ENCODE measurements at places on chromosomes 6 and 20. TPM values are rescaled to one million over a fixed set of nuclear protein-coding genes. Genes with fewer than 3 reads are reported as not detected.

The BACH2 gene
- 1.5 TPM for total RNA-seq

The OOEP gene
- total RNA-seq, result 0.45 TPM

The RIPPLY2 gene
- total RNA-seq, result not detected

The UST gene
- total RNA-seq, result 3.4 TPM

DNA sequence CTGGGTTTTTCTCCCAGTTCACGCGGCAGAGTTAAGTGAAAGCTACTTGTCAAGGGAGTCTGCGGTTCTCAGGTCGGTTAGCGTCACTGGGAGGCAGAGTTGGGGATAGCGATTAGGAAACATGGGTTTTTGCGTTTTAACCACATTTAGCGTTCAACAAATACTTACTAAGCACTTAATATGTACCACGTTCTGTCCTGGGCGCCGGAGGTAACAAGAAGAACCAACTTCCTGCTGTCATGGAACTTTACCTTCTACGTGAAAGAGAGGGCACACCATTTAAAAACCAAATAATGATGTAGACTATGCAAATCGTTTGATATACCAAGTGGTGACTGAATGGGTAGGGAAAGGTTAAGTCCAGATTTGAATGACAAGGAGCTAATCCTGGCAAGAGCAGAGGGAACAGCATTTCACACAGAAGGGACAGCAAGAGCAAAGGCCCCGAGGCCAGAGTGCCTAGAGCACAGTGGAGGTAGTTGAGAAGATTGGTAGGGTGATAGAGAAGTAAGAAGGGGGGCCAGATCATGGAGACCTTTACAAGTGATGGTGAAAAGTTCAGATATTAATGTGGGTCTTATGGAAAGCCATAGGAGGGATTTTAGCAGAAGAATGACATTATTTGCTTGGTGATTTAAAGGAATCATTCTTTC lies 744 bp downstream of the RIOK1 start:
- DNase-seq, result no peak

GRCh38 chr6:100346828-100347227 lies 117.9 kb downstream of the SIM1 start:
- no peak for DNase-seq

- DNase-seq, result no peak
Measured at GRCh38 chr6:3584606-3585005, 127.8 kb upstream of the SLC22A23 start.

DNA sequence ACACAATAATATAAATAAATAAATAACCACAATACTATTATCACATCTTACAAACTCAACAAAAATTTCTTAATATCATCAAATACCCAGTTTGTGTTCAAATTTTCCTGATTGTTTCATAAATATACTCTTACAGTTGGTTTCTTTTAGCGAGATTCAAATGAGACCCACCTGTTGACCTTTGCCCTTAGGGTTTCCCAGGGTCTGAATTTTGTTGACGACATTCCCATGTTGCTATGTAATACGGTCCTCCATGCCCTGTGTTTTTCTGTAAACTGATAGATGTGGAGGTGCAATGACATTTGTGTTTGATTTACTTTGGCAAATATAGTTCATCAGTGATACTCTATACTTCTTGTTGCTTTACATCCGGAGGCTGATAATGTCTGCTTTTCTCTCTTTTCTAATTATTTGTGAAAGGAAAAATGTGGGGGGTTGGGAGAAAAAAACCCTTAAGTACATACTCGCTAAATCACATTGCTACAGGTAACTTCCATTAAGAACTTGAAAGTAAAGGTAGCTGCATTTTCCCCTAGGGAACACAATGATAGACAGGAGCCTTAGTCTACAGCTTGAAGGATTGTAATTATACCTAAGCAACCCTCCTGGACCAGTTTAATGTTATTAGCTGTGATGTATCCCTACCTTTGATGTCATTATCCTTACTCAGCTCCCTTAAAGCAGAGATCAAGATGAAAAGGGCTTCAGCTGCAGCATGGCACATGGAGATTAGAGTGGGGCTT lies 6.6 kb downstream of the MOG start:
- no peak for DNase-seq

GRCh38 chr6:166751051-166751595 lies 124.1 kb upstream of the RPS6KA2 start:
- no peak for DNase-seq

DNA sequence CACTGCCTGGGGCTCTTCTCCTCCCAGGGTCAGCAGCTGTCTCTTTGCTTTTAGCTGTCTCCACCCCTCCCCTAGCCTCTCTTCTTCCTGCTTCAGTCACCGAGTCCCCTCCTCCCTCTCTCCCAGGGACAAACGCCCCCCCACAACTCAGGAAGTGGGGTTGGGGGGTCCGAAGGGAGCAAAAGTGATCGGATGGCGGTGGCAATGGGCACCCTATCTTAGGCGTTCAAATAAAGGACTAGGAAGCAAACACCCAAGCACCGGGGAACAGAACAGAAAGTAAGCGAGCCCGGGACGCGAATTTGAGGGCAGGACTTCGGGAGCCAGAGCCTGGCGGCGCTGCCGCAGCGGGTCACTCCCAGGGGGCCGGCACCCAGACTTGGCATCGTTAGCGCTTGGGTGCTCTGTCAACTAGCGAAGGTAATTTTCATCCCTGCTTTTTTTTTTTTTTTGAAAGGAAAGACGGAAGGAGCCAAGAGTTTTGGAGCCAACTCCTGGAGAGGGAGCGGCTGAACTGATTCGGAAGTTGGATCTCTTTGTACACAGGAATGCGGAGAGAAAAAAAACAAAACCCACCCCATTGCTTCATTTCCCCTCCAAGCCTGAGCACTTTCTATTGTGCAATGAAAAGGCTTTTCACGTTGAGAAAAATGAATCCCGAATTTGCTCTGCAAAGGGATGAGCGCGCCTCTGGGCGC lies 815 bp upstream of the ITPR3 start:
- DNase-seq, result peak; percentile 60

DNA sequence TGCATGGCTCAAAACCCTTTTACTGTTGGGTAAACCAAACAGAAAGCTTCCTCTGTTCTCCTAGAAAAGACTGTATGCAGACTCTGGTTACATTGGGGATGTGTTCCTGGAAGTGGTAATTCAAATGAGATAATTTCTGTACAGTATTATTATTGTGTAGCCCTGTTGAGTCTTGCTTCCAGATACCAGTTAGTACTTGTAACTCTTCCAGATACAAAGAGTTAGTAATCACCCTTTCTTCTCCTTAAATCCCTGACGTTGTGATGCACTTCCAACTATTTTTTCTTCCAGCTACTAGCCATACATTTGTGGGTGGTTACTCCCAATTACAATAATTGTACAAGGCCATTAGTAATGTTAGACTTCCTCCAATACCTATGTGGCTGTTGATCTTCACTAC lies 42.3 kb upstream of the GRIK2 start:
- no peak for DNase-seq

DNA sequence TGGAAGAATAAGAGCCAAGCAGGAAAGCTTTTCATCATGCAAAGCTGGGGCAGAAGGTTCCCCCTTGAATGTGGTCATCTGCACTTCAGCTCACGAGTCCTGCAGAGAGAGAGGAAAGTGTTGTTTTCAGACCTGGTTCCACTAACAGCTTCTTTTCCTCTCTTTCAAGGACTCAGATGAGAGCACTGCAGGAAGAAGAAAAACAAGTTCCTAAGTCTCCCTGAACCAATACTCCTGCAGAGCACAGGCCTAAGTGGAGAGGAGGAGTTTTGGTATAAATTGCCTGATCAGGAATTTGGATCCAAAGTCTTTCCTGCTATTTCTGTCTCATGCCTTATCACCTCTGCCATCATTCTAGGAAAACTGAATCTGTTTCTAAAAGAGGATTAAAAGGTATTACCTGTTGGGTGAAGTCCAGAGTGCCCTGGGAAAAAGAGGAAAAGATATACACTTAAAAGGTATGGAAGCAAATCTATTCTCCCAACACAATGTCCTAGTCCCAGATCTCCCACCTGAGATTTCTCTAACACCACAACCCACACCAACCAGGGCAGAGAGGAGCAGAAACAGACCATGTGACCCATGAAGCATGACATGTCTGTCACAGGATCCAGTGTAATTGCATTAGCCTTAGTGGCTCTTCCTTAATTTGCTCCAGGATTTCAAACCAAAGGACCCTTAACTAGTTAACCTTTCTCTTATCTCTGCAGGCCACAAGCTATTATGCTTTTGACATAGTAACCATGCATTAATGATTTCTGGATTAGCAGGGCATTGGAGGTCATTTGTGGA lies 12.2 kb downstream of the HLA-DRB5 start:
- no peak for DNase-seq

GRCh38 chr6:706146-706545 lies 13.2 kb upstream of the EXOC2 start:
- DNase-seq, result no peak

GRCh38 chr6:22526736-22527135 lies 42.6 kb upstream of the HDGFL1 start:
- DNase-seq, result no peak

DNA sequence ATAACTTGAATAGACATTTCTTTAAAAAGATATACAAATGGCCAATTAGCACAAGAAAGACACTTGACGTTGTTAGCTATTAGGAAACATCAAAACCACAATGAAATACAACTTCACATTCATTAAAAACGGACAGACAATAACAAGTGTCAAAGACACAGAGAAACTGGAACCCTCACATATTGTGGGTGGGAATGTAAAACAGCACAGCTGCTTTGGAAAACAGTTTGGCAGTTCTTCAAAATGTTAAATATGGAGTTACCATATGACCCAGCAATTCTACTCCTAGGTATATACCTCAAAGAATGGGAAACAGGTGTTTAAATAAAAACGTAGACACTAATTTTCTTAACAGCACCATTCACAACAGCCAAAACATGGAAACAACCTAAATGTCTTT lies 100.5 kb upstream of the SLC22A23 start:
- DNase-seq, result no peak

- no peak for DNase-seq
Measured at GRCh38 chr20:59163631-59164530, at the start of gene ZNF831. Gene ZNF831, plus strand, starts transcription at chr20:59163821. Its CDS starts 27,199 bp downstream, at chr20:59191020.

DNA sequence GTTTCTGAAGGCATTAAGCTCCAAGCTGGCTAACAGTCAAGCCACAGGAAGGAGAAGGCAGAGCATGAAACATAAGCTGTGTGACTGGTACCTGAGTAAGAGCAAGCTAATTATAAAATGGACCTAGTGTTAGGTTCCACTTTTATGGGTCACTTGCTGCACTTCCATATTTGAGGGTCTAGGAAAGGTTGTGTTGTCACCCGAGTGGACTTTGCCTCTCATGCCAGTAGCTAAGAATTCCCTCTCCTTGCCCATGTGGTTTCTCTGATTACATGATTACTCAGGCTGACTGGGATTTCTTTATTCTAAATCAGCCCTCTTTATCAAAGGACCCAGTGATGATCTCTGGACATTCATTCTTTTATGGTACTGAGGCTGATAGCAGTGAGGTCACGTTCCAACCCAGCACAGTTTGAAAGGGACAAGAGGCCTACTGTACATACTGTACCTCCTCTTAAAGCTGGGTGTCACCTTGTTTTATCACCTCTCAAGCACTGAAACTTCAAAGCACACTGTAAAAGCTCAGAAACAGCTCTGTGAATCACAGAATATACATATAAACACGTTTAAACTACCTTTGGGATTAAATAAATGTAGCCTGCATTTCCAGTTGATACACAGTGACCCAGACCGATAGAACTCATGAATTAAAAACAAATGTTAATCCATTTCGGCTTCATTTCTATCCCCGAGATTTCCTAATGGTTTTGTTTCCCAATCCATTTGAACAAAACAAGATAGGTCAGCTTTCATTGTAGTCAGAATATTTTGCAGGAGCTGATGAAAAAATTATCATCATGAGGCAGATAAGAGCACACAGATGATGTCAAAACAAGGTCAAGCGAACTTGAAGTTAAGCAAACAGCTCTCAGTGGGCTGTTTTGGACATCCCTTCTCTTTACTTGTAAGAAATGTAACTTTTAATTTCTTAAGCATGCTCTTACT lies 96.5 kb downstream of the ALDH8A1 start:
- DNase-seq, result no peak

- no peak for DNase-seq
Measured at GRCh38 chr20:44204156-44204831, 6.3 kb downstream of the OSER1 start.

DNA sequence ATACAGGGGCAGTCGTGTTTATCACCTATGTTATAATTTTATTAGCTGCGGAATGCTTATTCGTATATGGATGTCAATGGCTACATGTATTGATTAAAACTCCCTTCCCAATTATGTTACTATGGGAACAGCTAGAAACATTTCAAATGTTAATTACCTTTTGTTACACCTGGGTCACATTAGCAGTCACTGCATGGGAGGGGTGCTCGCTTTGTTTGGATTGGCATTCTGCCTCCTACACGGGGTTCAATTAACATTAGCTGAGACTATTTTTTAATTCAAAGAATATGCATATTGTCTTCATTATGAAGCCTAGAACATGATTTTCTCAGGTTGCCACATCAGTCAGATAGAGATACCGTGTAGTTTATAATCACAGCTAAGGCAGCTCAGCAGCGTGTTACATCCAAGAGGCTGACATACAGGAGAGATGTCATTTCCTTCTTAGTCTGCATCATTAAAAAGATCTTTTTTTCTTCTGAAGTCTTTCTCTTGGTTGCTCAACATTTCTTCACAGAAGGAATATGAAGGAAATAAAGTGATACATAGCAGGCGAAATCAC lies 76.2 kb upstream of the RPS6KA2 start:
- DNase-seq, result no peak

DNA sequence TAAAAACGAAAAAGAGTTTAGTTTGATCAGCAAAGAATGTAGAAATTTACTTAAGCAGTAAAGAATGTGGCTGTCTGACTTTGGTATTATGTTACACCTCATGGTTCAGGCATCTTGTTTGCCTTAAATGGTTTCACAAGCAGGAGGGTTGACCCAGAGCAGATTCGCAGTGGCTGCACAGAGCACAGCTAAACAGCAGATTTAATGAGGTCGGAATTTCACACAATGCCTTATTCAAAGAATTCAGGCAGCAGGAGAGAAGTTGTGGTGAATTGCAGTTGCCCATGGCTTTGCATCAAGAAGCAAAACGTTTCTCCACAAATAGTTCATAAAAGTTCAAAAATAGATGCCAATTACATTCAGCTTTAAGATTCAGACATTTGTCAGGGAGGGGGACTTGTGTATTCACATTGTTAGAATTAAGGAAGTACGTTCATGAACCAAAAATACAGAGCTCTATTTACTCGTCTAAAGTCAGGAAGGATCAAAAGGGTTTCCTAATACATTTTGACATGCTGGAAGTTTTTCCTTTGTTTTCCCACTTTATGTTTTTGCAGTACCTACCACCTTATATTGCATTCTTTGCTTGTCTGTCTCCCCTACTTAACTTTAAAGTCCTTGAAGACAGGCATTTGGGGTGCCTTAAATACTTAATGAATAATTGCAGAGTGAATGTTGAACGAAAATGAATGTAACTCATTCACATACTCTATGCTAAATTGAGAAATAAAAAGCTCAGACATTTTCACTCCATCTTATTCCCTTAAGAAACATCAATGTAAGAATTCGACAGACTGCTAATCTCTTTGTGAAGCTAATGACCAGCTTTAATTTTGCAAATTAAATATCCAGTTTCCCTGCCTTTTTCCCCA lies 1163.6 kb upstream of the CITED2 start:
- DNase-seq, result no peak

- no peak for DNase-seq
Measured at GRCh38 chr6:132961610-132962009, 147.2 kb downstream of the RPS12 start.

All from left ventricle myocardium superior (tissue), 1 donor.